ENCODE measurements at places on chromosomes 7 and 10. TPM values are rescaled to one million over a fixed set of nuclear protein-coding genes. Genes with fewer than 3 reads are reported as not detected.

DNA sequence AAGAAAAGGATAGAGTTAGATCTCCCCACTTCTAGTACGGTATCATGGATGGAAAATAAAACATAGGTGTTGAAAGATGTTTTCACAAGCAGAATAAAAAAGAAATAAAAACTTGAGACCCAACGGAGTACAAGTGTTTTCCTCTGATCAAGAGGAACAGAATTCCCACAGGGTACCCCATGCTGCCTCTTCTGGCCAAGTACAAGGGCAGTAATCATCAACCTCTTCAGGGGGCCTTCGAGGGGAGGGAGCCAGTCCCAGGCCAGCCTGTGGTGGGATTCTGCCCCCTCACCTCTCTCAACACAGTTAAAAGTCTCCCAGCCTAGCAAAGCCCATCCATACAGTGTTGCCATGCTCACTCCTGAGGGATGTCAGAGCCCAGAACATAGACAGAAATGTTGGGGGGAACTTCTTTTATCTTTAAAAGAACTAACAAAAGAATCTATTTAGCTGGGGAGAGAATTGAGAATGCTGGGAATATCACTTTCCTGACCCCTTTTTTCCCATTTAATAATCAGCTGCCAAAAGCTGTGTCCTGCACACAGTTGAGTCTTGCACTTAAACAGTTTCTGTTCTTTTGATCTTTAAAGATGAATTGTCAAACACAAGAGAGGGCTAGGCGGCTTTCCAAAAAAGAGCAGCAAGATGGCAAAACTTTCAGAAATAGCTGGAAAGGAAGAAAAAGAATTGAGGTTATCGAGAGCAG is 101.7 kb downstream of the PTN start:
- DNase-seq: no peak

- DNase-seq: no peak
These were observed 48.8 kb downstream of the DAGLB start for GRCh38 chr7:6398943-6399342.

- DNase-seq: no peak
These were observed 208.3 kb downstream of the CELF2 start for GRCh38 chr10:11225935-11226334.

GRCh38 chr10:75165684-75166622 is 44.6 kb upstream of the VDAC2 start:
- no peak for DNase-seq

Gene KIAA1549
- 1.2 TPM for total RNA-seq

Gene ZC3HAV1L
- 18.7 TPM for total RNA-seq

Gene CHAT
- total RNA-seq: not detected

DNA sequence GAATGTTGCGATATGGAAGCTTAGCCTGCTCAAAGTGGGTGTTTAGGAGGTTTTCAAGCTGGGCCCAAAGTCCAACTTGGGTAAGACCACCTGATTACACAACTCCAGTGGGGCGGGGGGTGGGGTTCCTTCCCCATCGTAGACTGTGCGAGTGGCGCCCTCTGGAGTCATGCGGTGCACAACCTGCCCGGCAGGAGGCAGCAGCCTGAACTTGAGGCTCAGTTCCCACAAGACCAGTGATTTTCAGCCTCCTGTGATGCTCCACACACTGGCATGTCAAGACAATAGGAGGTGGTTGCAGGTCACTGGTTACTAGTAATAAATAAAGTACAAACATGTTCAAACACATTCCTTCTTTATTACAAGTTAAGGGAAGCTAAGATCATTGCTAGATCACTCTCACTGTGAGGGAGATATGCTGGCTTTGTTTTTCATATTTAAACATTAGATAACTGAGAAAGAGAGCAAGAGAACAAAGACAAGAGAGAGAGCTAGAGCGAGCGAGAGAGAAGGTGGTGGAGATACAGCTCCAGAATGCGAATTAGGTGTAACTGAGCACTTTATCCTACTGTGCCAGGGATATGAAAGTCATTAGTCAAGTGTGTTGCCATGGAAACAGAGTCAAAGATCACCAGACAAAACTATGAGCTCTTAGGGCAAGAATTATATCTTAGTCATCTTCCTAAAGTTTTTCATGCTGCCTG is 97.4 kb upstream of the BMPER start:
- no peak for DNase-seq

Gene RELN
- total RNA-seq: 1.2 TPM

GRCh38 chr10:31101123-31101522 is 69.5 kb upstream of the ZNF438 start:
- no peak for DNase-seq

Gene C10orf105
- total RNA-seq: 0.24 TPM

GRCh38 chr7:116631676-116632075 is 40.3 kb upstream of the MET start:
- DNase-seq: no peak

DNA sequence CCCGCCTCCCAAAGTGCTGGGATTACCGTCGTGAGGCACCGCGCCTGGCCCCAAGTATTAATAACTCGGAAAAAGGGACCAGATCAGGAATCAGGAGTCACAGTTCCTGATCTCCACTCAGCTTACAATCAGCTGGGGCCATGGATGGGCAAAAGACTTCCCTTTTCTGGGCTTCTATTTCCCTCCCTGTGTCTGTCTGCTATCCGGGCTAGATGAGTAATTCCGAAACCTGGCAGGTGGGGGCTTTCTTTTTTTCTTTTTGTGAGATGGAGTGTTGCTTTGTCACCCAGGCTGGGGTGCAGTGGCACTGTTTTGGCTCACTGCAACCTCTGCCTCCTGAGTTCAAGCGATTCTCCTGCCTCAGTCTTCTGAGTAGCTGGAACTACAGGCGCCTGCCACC is 11.6 kb downstream of the RPS24 start:
- DNase-seq: no peak

Gene CYP26A1
- total RNA-seq: not detected

All from omental fat pad (tissue), 4 donors.